ENCODE measurements at places on chromosomes 6 and 20. TPM values are rescaled to one million over a fixed set of nuclear protein-coding genes. Genes with fewer than 3 reads are reported as not detected.

The SLC22A1 gene
- total RNA-seq, result 0.38 TPM

The EYA4 gene
- 7.2 TPM for total RNA-seq

The CLIC5 gene
- 92.1 TPM for total RNA-seq

The MOCS1 gene
- total RNA-seq, result 29.4 TPM

The HLA-DRB5 gene
- 82.9 TPM for total RNA-seq

Measured in left cardiac atrium (tissue), 4 donors.